Natural killer cell treated with Interleukin-12 subunit alpha and Interleukin-12 subunit beta and Interleukin-15 and Interleukin-18, amount 100 ng/mL, for 72 hours (primary cell): ENCODE measurements at places on chromosomes 7 and 10.

GRCh38 chr10:75436896-75437295 is 5.5 kb downstream of the LRMDA start:
- DNase-seq = no peak

DNA sequence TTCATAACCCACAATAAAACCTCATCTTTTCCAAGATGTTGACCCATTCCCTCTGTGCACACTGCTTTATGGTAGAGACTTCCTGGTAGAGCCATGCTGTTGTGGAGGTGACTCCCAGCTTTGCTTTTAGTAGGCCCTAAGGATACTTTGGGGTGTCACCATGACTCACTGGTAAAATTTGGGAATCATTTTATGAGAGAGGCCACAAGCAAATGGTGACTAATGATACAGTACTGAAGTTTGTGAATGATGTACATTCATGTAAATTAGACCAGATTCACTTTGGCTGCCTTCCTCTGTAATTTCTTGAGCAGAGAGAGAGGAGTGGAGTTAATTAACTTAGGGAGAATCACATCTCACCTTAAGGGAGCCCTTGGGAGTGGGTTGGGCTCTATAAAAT is 686.5 kb downstream of the LRMDA start:
- DNase-seq = no peak

- no peak for DNase-seq
Measured at GRCh38 chr7:157018328-157018996, 8.0 kb upstream of the MNX1 start.

- no peak for DNase-seq
Measured at GRCh38 chr7:70771451-70771850, 360.5 kb upstream of the GALNT17 start.

GRCh38 chr7:44150466-44150832 is 9.3 kb upstream of the MYL7 start:
- DNase-seq = no peak

GRCh38 chr10:13739183-13739582 is 152.4 kb downstream of the PRPF18 start:
- no peak for DNase-seq

GRCh38 chr7:12389089-12389700 is 14.5 kb downstream of the VWDE start:
- DNase-seq = no peak

- DNase-seq = no peak
Measured at GRCh38 chr10:72016608-72017300, 52.6 kb downstream of the CHST3 start.

GRCh38 chr10:3668276-3668965 is 116.6 kb downstream of the KLF6 start:
- DNase-seq = peak; percentile 69

GRCh38 chr10:110967645-110968044 is 48.2 kb downstream of the SHOC2 start:
- DNase-seq = no peak

DNA sequence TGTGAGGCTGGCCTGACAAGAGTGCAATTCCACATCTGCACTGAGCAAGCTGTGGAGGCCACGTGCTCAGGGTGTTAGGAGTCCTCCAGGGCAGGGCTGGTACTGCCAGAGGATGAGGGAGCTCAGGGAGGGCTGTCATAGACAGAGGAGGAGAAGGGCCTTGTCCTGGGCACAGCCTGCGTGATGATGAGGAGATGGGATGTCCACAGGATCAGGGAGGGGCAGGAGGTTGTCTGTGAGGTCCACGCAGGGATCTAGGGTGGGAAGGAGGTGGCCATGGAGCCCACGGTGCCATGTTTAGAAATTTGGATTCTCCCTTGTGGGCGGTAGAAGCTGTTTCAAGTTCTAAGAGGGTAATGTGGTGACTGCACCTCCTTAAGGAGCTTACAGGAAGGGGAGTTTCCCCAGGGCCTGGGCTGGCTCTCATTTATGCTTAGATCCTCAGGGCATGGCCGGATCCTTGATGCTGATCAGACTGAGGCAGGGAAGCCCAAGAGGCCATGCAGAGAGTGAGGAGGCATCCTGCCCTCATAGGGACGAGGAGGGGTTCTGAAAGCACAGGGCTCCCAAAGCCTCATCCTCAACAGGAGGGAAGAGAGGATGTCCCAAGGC is 30.3 kb downstream of the CHAT start:
- no peak for DNase-seq

- DNase-seq = peak; percentile 40
Measured at GRCh38 chr10:77582710-77583115, 54.9 kb downstream of the KCNMA1 start.

DNA sequence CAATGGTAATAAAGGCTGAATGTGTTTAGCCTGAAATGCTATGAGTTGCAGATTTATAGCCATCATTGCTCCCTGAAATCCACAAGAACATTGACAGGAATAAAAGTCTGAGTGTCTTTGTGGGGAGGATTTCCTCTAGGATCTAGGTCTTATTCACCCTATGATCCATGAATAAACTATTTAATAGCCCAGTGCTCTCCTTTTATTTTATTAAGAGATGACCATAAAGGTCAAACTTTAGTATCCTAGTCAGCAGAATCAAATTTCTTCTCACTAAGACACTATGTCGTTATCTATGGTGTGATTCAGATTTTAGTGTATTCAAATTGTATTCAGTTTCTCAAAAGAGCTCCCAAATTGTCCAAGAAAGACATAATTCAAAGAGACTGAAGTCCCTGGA is 67.8 kb upstream of the AKR1E2 start:
- DNase-seq = no peak

- no peak for DNase-seq
Measured at GRCh38 chr10:72953687-72954086, 919 bp downstream of the PLA2G12B start.

- DNase-seq = no peak
Measured at GRCh38 chr7:24587853-24588252, 14.6 kb downstream of the PALS2 start.

DNA sequence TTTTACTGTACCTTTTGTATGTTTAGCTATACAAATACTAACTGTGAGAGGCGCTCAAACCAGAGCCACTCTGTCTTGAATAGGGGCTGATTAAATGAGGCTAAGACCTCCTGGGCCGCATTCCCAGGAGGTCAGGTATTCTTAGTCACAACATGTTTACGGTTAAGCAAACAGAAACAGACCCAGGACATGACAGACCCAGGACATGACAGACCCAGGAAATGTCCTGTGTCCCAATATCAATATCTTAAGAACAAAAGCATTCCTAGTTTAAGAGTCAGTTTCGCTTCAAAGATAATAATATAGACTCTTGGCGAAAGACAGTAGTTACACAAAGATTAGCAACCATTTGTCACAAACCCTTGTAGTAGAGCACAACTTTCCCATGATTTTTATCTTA is 304.5 kb downstream of the CCSER2 start:
- DNase-seq = no peak

- no peak for DNase-seq
Measured at GRCh38 chr7:140029072-140029471, 33.7 kb downstream of the PARP12 start.

DNA sequence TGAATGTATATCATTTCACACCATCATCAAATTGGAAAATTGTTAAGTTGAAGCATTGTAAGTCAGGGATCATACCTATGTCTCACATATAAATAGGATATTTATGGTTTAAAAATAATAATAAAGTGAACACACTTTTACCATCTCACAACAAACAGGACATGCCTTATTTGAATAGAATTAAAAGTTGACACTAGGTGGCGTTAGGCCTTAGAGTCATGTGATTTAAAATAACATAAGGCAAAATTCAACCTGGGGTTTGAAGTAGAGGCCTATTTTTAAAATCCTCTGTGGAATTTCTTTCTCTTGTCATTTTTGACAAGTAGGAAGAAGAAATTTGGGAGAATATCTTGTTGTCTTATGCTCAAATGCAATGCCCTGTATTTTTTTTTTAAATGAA is 184.7 kb upstream of the PCDH15 start:
- DNase-seq = no peak

- no peak for DNase-seq
Measured at GRCh38 chr7:100152404-100152803, 3.7 kb downstream of the LAMTOR4 start.

- DNase-seq = no peak
Measured at GRCh38 chr7:27689591-27690164, 27.0 kb upstream of the HIBADH start.

DNA sequence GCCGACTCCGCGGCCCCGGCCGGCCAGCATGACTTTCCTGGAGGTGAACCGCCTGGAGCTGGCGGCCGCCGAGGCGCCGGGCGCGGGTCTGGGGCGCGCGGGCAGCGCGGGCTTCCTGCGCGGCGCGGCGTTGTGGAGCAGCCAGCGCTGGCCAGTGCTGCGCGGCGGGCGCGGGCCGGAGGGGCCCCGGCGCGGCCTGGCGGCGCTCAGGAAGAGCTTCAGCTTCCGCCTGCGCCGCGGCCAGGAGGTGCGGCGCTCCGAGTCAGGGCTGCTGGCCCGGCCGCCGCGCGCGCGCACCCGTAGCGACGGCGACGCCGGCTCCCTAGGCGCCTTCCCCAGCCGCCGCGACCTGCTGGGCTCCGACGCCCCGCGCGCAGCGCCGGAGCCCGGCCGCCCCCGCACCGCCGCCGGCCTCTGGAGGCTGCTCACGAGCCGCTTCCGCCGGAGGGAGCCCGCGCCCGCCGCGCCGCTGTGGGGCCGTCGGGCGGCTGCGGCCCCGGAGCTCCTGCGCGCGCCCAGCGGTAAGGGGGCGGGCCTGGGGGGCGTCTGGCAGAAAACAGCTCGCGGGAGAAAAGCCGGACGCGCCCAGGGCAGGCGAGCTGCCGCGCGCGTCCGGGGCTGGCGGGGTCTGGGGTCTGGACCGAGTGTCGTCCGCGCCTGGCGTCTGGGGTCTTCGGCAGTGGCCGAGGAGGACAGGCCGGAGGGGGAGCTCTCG is 29.0 kb downstream of the AGAP3 start:
- no peak for DNase-seq

- no peak for DNase-seq
Measured at GRCh38 chr10:98587156-98587837, 140.6 kb upstream of the HPS1 start.

- DNase-seq = peak; percentile 85
Measured at GRCh38 chr7:128883622-128884448, 21.2 kb downstream of the ATP6V1F start.

DNA sequence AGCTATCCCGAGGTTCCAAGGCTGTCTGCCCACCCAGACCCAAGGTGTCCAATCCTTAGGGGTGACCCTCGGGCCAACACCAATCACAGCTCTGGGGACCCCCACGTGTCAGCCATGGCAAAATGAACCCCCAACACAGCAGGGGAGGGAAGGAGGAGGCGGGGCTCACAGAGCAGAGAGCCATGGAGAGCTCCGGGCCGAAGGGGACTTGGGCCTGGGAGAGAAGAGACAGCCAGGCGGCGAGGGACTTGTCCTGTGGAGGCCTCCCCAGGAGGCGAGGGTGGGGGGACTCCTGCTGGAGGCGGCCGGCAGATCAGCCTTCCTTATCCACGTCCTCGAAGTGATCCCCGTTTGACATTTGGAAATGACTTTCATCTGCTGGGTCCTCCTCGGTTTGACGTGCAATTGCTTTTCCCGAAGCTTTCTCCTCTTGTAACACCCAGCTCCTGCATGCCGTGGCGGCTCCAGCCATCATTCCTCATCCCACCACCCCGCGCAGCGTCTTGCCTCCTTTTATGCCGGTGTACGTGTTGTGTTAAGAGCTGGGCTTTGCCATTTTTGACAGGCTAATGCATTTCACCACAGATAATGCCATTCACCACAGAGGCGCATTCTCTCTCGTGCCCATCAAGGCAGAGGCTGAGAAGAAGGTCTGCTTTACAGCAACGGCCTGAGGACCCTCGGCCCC is 337.4 kb downstream of the DNAJB6 start:
- DNase-seq = peak; percentile 45

- no peak for DNase-seq
Measured at GRCh38 chr10:96840841-96841518, 8.9 kb downstream of the LCOR start.
